Fibroblast of skin of left quadriceps (primary cell): ENCODE measurements at places on chromosomes 1 and 21.
A peak's percentile ranks its signal among the peaks of the same experiment; 100 is the strongest.

DNA sequence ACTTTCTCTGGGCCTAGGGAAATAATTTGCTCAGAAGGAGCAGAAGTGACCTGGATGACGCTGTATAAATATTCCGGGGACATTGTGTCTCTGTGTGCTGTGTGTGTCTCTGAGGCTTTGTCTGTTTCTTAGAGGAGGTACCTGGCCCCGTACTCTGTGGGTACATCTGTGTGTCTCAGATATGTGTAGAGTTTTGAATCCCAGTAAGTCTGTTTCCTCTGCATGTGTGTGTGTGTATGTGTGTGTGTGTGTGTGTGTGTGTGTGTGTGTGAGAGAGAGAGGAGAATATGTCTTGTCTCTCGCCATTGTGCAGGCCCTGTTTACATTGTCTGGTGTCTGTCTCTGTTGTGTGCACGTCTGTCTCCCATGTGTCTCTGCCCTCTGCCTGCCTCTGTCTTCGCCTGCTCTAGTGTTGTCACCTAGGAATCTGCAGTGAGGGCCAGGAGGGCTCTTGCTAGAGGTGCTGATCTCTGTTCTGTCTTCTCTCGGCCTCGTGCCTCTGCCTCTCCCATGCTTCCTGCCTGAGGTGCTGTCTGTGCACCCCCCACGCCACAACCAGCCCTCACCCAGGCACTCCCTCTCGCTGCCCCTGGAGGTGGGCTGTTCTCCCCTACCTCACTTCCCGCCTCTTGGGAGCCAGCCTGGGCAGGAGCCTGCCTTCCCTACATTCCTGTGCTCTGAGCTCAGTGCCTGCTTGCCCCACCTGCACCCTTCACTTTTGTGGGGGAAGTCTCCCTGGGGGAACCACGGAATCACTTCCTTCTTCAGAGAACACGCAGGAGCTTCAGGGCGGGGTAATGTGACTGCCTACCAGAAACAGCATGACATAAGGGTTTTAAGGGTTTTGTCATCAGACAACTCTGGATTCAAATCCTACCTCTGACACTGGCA is 5.9 kb downstream of the MAP7D1 start:
- DNase-seq, result no peak

- no peak for DNase-seq
Observed at GRCh38 chr1:114154146-114154962, 685 bp upstream of the SYT6 start.

DNA sequence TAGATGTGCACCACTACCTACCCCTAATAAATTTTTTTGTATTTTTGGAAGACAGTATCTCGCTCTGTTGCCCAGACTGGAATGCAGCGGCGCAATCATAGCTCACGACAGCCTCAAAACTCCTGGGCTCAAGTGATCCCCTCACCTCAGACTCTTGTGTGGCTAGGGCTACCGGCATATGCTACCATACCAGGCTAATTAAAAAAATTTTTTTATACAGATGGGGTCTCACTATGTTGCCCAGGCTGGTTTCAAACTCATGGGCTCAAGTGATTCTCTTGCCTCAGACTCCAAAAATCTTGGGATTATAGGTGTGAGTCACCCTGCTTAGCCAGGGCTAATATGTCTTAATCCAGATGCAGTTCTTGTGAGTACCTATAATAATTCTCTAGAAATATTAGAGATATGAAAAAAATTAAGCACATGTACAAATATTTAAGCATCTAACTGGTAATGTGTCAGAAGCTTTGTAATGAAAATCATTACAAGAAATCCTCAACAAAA is 9.5 kb downstream of the SORT1 start:
- DNase-seq, result no peak

DNA sequence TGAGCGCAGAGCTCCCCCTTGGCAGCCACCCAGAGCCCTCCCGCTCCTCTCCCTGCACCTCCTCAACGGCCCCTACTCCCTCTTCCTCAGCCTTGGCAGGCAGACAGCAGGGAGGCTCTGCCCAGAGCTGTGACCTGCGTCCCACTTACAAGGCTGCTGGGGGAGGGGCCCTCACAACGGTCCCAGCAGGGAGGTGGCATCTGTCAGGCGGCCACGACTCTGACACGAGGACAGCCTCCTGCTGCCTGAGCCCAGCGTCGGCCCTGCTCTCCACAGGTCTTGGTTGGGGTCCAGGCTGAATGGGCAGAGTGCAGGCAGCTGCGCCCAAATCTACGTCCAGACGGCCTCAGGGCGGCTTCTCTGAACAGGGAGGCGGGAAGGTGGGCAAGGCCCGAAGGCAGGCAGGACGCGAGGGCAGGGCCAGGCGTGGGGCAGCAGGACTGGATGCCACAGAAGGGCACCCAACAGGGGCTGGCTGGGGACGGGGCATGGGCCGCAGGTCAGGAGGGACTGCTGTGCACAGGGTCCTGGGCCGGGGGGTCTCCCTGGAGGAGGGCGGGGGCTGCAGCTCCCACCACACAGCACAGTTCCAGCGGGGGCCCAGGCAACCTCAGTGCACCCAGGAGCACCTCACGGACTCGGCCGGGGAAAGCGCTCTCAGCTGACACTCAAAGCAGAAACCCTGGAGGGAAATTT is 7.5 kb downstream of the SLC19A1 start:
- DNase-seq, result no peak

DNA sequence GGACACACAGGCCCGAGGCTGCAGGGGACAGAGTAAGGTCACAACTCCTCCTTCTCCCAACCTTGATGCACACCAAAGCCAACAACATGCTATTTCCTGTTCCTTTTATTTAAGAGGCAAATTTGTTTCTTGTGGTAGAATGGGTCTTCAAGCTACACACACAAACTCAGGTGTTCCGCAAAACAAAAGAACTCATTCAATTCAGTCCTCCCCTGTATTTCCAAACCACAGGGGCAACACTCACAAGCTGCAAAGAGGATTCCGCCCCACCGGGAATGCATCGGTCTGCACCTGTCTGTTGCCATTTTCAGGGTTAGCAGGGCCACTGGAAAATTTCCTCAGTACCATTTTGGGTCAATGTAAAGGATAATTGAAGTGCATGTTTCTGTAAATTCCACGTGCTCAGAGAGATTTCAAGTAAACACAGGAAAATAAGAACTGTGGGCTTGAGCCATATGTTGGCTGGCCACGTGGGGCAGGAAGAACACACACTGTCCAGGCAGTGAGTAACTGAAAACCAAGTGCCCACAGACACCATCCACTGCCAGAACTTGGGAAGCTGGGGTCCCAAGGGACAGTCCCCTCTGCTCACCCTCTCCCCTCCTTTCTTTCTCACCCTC is 145.2 kb upstream of the ERG start:
- no peak for DNase-seq

DNA sequence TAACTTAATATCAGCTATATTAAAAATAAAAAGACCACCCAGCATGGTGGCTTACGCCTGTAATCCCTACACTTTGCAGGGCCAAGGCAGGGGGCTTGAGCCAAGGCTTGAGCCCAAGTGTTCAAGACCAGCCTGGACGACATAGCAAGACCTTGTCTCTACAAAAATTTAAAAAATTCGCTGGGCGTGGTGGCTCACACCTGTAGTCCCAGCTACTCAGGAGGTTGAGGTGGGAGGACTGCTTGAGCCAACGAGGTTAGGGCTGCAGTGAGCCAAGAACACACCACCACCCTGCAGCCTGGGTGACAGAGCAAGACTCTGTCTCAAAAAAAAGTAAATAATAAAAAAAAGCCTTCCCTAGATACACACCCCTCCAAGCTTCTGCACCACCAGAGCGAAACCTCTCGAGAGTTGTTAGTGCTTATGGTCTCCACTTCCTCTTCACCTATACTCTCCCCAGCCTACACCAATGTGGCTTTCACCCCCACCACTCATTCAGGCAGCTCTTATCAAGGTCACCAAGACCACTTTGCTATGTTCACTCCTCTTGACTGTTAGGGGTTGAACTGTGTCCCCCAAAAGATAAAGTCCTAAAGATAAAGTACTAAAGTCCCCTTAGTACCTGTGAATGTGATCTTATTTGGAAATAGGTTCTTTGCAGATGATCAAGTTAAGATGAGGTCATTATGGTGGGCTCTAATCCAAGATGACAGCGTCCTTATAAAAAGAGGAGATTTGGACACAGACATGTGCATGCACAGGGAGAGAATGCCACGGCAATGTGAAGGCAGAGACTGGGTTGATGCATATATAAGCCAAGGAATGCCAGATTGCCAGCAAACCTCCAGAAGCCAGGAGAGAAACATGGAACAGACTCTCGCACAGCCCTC is 6.8 kb upstream of the PPP1R15B start:
- no peak for DNase-seq

DNA sequence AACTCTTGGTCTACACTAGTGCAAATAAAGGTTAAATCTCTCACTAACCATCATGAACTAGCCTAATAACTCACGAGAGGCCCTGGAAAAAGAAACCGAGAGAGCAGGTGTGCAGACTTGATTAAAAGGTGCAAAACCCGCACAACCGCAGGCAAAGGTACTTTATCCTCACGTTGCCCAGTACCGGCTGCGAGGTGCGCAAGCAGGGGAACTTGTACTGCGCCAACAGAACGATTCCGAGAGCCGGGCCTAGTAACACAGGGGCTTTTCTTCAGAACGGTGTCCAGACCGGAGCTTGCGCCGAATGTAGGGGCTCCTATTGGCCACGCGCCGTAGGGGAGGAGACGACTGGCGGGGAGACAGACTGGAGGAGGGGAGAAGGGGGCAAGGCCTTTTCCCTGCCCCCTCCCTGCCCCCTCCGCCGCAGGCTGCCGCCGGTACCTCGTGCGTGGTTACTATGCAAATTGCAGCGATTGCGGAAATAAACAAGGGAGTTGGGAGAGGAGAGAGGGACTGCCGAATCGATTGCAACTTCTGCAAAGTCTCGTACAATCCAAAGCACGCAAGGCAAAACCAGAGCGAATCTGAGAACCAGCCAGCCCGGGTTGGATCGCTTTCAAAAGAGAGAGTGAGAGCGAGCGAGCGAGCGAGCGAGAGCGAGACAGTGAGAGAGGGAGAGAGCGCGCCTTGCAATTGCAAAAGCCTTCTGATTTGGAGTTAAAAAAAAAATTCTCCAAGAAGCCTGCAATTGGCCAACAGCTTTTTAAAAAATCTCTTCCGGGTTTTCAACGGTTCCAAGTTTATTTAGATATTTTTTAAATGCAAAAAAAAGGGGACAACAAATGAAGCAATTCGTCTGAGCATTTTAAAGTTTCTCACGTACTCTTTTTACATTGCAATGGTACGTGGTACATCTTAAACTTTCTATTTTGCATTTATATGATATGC is 5.4 kb upstream of the NFIA start:
- DNase-seq, result peak; percentile 83

GRCh38 chr1:217564833-217565232 is 66.1 kb downstream of the GPATCH2 start:
- no peak for DNase-seq

- DNase-seq, result peak; percentile 46
Observed at GRCh38 chr1:78229344-78229743, 183.6 kb downstream of the GIPC2 start.

DNA sequence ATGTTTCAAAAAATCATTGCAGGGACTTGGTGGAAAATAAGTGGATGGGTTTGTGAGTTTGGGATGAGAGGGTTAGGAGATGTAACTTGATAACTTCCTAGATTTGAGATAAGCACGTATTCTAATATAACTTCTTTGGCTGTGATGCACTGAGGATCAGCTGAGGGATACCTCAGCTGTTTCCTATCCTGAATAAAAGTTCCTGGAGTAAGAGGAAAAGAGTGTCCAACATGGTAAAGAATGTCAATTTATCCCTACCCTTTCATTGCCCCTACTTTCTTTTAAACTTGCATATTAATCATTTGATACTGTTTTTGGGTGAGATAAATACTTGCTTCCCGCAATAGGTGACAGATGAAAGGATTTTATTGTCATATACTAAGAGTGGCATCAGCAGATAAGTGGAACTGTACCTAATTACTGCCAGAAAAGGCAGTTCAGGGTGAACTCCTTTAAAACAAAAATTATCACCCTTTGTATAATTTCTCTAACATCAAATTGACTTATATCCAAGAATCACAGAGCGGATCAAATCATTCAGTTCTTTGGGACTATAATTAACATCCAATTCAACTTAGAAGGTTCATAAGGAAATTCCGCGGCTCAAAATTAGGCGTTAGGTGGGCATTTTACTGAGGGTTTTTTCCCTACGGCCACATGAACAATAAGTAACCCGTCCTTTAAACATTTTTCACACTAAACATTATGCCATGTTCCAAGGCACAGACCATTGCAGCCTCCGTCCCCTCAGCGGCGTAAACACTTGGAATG is 1.4 kb upstream of the SUCO start:
- no peak for DNase-seq

GRCh38 chr1:116150368-116150767 is 39.2 kb downstream of the MAB21L3 start:
- no peak for DNase-seq
